ENCODE measurements at places on chromosomes 11 and 22. TPM values are rescaled to one million over a fixed set of nuclear protein-coding genes. Genes with fewer than 3 reads are reported as not detected.

GRCh38 chr11:14042686-14043465, 80.4 kb downstream of the SPON1 start:
- ATAC-seq: no peak

- ATAC-seq: no peak
Observed at GRCh38 chr11:70578831-70579230, 180.5 kb downstream of the CTTN start.

DNA sequence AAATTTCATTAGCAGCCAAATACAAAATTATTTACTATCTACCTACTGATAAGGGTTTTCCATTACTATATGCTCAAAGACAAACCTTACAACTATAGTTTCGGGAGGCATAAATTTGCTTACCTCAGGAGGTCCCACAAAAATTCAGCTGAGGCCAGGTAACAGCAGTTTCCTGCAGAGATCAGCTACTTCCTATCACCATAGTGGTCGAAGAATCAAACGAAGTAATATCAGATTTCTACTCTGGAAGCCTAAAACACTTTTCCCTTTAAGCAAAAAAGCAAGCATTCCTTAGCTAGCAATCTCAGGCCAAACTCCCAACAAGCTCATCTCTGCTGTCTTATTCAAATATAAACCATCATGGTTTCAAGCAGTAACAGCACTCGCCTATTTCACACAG, 3.1 kb downstream of the NAP1L4 start:
- no peak for ATAC-seq

- ATAC-seq: no peak
Observed at GRCh38 chr11:45253640-45254039, 32.5 kb downstream of the SYT13 start.

DNA sequence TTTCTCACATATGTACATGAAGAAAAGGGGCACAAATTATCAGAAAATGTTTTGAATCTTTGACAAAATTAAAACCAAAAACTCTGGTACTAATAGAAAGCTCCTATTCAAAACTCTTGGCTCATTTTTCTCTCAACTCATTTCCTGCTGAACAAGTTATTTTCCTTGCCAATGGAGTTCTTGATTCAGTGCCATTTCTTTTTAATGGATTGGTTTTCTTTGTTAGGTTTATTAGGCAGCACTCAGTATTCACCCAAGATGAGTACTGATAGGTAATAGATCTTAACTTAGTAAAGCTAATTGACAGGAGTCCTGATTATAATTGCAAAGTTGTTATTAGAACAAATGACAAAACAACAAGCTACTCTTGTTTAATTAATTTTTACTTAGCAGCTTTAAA, 279.4 kb upstream of the PDGFD start:
- ATAC-seq: no peak

- ATAC-seq: no peak
Observed at GRCh38 chr11:104556606-104557301, 341.5 kb downstream of the CASP12 start.

- no peak for ATAC-seq
Observed at GRCh38 chr11:2298131-2298794, 3.5 kb downstream of the C11orf21 start.

- no peak for ATAC-seq
Observed at GRCh38 chr22:44354288-44354687, 41.5 kb upstream of the SHISAL1 start.

GRCh38 chr11:132347156-132348090, 977.0 kb downstream of the NTM start:
- no peak for ATAC-seq

GRCh38 chr22:33841281-33842005, 78.8 kb downstream of the LARGE1 start:
- ATAC-seq: no peak

DNA sequence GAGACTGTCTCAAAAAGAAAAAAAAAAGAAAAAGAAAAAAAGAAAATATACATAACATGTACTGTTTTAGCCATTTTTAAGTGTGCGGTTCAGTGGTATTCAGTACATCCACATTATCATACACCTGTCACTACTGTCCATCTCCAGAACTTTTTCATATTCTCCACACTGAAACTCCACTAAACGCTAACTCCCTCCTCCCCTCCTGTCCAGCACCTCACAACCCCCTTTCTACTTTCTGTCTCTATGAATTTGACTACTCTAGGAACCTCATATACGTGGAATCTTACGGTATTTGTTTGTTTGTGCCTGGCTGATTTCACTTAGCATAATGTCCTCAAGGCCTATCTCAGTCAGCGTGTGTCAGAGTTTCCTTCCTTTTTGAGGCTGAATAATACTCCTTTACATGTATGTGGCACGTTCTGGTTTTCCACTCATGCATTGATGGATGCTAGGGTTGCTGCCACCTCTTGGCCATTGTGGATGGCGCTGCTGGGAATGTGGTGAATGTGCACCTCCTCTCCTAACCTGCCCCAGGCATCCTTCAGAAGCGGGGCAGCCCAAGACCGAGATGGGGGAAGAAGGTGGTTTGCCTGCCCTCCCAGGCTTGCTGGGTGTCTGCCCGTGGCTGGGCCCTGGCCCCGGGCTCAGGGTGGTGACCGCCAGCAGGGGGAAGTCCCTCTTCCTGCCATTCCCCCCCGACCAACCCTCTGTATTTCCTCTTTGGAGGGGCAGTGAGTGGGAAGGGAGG, 60.5 kb downstream of the BCR start:
- no peak for ATAC-seq

APOA4 gene
- total RNA-seq: 0.50 TPM

UCP3 gene
- 2.1 TPM for total RNA-seq

PRR33 gene
- total RNA-seq: 0.14 TPM
